ENCODE measurements at places on chromosomes 7 and 10.

- DNase-seq = no peak
Observed at GRCh38 chr7:154863766-154864522, 139.0 kb downstream of the PAXIP1 start.

DNA sequence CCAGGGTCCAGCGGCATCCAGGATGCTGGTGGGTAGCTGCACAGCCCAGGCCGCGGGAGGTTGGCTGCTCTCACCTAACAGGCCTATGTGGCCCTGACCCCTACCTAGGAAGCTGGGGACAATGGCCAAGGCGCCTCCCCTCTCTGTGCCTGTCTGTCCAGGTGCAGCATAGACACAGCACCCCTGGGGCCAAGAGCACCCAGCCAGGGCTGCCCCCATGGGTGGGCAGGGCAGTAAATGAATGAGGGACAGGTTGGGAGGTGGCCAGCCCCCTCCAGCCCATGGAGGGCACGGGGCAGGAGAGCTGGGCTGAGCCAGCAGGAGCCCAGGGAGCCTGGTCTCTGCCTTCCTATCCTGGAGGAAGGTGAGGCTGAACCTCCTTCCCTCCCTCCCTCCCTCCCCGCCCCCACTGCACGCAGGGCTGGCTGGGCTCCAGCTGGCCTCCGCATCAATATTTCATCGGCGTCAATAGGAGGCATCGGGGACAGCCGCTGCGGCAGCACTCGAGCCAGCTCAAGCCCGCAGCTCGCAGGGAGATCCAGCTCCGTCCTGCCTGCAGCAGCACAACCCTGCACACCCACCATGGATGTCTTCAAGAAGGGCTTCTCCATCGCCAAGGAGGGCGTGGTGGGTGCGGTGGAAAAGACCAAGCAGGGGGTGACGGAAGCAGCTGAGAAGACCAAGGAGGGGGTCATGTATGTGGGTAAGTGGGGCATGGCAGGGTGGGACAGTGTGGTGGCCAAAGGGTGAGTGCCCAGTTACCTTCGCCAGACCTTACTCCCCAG, at the start of gene SNCG:
Gene SNCG (plus strand): TSS at position 484 of the 785 bp plus-strand sequence. CDS start 99 bp downstream, at position 583.
- DNase-seq = no peak

- no peak for DNase-seq
Observed at GRCh38 chr10:7542189-7542914, 124.4 kb downstream of the ITIH5 start.

DNA sequence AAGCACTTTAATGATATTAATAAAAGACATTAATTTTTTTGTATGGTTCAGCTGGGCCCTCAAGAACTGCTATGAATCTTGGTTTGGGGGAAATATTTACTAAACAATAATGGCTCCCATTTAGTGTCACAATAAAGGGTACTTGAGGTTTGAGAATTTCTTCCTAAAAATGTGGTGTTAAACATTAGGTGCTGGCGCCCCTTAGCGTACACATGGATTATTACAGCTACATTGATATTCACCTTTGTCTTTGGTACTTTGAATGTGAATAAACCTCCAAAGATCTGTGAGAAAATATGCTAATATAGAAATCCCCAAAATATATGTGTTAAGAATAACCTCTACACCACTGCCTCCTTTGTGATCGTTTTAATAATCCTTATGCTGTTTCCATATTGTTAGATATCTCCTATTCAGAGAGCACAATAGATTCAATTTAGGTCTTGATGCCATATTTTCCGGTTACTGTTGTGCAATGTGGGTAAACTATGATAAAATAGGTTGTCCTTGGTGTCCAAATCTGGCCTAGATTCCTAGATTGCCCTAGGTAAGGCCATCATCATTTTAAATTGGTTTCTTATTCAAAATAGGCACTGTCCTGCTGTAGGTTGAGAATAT, 161.8 kb upstream of the CACNA2D1 start:
- DNase-seq = no peak

DNA sequence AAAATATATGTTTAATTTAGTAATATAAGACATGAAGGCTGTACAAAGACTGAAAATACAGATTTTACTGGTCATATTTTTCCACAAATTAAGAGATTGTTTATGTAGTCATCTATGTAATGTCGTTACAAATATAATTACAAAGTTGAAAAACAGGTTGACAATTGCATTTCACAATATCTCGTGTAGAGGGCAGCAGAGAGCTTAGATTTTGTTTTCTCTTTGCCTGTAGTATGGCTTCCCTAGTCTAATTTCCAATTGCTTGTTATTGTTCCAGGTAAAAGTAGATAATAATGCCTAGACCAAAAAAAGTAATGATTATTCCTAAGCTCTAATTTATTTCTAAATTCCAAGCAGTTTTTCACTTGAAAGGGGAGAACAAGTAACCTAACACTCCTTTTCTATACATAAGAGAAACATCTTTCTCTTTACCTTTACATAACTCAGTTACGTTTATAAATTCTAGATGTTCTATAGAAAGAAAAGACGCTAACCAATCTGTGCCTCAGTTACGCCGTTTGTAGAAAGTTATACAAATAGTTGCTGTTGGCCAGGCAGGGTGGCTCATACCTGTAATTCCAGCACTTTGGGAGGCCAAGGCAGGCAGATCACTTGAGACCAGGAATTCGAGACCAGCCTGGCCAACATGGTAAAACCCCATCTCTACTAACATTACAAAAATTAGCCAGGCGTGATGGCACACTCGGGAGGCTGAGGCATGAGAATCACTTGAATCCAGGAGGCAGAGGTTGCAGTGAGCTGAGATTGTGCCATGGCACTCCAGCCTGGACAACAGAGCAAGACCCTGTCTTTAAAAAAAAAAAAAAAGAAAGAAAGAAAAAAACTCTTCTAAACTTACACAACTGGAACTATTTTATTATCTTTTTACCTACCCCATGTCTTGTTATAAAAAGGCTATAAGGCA, 30.0 kb downstream of the NET1 start:
- no peak for DNase-seq

GRCh38 chr7:125675169-125675568, 745.5 kb upstream of the POT1 start:
- no peak for DNase-seq

GRCh38 chr10:67537906-67538305, 158.1 kb downstream of the CTNNA3 start:
- no peak for DNase-seq

Measured in stimulated activated CD8-positive, alpha-beta memory T cell treated with anti-CD3 and anti-CD28 coated beads, Interleukin-4, amount 100 ng/mL, for 48 hours (primary cell).